ENCODE measurements at places on chromosomes 13 and 19.

DNA sequence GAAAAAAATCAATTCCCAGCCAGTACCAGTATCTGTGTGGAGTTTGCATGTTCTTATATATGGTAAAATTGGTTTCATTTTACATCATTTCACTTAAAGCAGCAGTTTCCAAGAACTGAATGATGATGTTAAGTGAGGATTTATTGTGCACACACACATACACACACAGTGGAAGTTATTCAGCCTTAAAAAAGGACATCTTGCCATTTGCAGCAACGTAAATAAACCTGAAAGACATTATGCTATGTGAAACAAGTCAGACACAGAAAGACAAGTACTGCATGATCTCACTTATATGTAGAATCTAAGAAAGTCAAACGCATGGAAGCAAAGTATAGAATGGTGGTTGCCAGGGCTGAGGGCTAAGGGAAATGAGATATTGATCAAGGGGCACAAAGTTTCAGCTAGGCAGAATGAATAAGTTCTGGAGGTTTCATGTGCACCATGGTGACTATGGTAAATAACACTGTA lies 5.3 kb downstream of the SIGLECL1 start:
- DNase-seq: no peak

GRCh38 chr13:51629491-51630287 lies 45.4 kb downstream of the WDFY2 start:
- DNase-seq: no peak

GRCh38 chr19:1170938-1171754 lies 2.9 kb downstream of the SBNO2 start:
- no peak for DNase-seq

GRCh38 chr19:7832781-7833180 lies 2.8 kb downstream of the EVI5L start:
- no peak for DNase-seq

- DNase-seq: no peak
Observed at GRCh38 chr19:39701291-39701690, 3.0 kb upstream of the LGALS14 start.

DNA sequence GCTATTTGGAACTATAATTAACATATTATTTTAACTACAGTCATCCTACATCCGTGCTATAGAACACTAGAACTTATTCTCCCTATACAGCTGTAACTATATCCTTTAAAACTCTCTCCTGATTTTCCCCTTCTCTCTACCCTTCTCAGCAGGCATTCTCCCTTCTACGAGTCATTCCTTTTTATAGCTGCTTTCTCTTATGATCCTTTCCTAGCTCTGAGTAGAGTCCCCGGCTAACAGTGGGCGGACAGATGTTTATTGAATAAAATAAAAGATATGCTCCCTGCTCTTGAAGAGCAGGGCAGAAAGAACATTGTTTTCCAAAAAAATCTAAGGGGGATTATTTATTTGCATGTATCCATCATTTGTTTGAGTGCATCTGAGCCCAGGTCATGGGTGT lies 246.5 kb upstream of the TMTC4 start:
- no peak for DNase-seq

GRCh38 chr19:38831142-38831605 lies 420 bp downstream of the ECH1 start:
- peak; percentile 23 for DNase-seq

GRCh38 chr19:890831-891230 lies 2.2 kb downstream of the MED16 start:
- DNase-seq: no peak

DNA sequence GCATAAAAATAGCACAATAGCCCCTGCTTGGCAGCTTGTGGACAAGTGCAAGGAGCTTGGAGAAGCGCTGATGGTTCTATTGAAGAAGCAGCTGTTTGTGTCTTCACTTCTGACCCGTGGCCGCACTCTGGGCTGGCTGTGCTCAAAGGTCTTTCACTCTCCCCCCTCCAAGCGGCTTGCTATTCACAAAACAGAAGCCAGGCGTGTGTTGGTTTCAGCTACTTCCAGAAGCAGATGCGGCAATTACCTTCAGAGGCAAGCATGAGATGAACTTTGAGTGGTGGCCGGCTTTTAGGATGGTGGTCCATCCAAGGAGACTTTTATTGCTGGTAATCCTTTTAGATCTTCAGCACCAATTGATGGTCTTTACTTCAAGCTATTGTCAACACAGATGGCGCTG lies 188.5 kb upstream of the ARGLU1 start:
- no peak for DNase-seq

DNA sequence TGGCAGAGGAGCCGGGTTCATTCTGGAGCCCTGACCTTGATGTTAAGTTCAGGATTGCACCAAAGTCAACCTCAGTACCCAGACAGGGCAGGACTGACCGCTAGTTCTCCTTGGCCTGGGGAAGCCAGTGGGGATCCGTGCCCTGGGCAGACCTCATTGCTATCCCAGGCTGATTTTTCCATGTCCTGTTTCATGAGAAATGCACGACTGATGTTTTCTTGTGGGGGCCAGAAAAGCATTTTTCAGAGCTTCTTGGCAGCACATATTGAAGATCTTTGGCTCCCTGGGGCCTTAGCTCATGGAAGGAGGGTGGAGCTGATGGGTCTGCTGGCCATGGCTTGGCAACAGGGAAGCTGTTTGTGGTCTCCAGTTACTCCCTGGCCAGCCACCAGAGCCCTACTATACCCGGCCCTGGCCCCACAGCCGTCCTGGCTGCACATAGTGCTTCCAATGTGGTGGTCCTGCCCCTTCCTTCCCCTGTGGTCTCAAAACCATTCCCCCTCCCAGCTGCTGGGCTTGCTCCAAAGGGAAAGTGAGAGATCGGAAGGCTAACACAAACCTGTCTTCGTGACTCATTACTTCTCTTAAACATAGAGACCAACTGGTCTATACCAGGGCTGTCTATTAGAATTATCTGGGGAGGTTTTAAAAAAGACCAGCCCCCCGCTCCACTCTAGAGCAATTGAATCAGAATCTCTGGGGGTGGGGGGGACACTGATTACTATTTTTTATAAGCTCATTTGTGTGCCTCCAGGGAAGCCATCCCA lies 11.2 kb downstream of the IL17D start:
- no peak for DNase-seq

DNA sequence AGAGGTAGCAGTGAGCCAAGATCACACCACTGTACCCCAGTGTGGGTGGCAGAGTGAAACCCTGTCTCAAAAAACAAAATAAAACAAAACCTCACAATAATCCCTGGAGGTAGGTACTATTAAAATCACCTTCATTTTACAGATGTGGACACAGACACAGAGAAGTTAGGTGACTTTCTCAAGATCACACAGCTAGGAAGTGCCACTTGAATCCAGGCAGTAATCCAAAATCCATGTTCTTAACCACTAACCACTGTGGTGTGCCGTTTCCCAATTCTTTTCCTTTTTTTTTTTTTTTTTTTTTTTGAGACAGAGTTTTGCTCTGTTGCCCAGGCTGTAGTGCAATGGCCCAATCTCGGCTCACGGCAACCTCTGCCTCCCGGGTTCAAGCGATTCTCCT lies 9.0 kb downstream of the PPP1R14A start:
- no peak for DNase-seq

DNA sequence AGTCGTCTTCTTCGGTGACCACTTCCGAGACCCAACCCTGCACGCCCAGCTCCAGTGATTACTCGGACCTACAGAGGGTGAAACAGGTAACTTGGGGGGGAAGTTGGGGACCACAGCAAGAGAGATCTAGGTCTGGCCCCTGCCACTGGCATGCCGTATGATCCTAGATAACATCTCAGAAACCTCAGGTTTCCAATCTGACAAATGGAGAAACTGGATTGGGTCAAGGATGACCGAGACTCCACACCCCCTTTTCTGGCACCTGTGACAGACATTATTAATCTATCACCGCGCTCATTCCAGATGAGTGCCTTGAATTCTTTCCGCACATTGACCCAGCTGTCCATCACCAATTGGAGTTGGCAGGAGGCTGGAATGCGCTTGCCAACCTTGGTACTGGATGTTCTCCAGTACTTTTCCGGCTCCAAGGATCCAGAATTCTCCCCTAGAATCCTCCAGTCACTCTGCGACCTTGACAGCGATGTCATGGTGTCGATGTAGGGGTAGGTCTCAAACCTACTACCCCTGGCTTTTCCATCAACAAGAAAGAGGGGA lies 17.4 kb downstream of the VASP start:
- DNase-seq: no peak

- DNase-seq: no peak
Observed at GRCh38 chr13:83215627-83216026, 666.6 kb downstream of the SLITRK1 start.

DNA sequence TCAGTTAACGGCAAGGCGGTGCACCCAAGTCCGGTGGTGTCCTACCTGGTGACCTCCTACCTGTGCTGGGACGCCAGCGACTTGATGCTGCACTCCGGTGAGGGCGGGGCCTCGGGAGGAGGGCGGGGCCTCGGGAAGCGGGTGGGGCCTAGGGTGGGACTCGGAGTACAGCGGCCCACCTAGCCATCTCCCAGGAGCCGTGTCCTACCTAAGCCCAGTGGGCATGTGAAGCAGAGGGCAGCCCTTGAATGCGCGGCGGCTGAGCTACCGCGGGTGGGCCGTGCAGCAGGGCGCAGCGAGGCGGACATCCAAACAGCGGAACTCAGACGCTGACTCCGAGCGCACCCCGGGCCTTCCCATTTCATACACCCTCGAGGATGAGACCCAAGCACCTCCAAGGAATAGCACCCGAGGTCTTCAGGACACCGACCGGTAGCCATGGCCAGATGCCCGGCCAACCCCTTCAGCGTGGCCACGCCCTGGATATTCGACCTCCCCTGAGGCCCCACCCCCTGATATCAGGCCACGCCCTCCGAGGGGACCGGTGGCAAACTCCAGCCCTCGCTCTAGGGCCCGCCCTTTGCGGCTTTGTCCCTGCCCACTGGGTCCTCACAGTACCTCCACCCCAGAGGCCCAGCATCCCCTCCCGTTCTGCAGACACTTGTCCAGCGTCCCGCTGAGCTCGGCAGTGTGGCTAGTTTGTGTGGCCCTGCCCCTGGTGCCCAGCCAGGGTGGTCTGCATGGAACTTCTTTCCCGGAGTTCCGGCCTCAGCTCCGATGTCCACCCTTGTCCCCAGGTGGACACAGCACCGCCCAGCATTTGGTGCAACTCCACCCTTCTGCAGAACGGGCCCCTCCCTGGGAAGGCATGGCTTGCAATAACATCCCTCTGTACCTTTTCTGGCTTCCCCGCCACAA lies 5.4 kb downstream of the KLK1 start:
- DNase-seq: peak; percentile 58

- no peak for DNase-seq
Observed at GRCh38 chr13:111401151-111401550, 80.7 kb downstream of the TEX29 start.

- DNase-seq: no peak
Observed at GRCh38 chr19:35117116-35117515, 1.5 kb downstream of the FXYD3 start.

DNA sequence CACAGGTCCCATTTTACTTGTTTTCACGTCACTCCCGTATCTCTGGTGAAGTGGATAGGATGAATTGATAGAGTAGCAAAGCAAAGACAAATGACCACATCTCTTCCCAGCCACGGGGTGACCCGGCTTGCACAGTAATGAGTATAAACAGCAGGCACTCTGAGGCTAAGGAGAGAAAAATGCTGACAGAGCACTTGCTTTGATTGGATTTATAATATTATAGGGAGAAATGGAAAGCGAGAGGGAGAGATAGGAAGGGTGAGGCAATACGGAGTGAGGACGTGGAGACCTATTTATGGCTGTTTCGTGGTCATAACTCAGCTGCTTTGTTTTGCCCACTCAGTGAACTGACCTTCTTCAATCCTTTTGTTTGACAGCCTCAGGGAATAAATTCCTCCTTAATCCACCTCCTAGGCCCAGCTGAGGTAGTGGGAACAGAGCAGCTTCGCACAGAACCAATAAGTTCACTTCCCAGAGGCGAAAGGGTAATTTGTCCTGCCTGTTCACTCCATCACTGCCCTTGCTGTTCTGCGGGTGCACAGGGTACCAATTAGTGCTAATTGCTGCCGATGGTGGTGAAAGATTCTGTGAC lies 68.6 kb downstream of the ERCC5 start:
- DNase-seq: no peak

- DNase-seq: peak; percentile 11
Observed at GRCh38 chr19:29526730-29527499, 1.1 kb downstream of the VSTM2B start.

- no peak for DNase-seq
Observed at GRCh38 chr19:11451871-11452619, 16.6 kb downstream of the PRKCSH start.
